Activated naive CD4-positive, alpha-beta T cell (primary cell): ENCODE measurements at places on chromosomes 1 and 21.

DNA sequence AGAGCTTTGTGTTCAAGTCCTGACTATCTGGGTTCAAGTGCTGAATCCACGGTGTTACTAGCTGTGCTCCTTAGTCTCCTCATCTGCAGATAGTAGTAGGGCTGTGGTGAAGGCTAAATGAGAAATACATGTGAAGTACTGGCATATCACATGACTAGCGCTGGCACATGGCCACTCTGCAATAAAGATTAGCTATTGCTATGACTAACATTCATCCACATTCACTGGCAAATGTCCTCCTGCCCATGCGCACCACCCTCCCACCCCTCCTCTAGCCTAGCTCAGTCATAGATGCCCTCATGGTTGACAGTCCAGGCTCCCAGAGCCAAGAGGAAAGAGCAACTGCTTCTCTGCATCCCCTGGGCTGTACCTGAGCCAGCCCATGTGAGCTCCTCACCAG, 8.5 kb upstream of the COL8A2 start:
- no peak for DNase-seq

- DNase-seq: no peak
These were observed 304.9 kb downstream of the HHAT start for GRCh38 chr1:210633636-210634035.

DNA sequence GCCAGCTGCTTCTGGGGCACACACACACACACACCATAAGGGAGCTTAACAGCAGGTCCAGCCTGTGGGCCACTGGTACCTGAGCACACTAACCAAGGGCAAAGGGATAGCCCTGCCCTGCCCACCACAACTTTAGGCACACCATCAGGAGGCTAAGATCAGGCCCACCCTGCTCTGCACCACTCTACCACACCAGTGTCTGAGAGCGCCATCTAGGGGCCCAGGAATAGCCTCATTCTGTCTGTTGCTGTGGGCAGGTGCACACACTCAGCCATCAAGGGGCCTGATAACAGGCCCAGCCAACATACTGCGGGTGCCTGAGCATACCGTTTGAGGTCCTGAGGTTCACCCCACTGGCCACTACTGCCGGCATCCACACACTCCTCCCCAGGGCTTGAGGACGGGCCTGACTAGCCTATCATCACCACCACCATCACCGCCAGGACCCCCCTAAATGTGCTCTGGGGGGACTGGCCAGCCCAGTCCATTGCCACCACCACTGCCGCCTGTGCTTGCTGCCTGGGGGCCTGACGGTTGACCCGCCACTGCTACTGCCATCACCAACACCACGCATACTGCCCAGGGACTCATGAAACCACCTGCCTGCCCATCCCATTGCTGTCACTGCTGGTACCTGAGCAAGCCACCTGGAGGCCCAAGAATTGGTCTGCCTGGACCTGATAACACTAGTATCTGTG, 31.3 kb downstream of the NSL1 start:
- peak; percentile 28 for DNase-seq

GRCh38 chr1:19704247-19705113, 39.8 kb downstream of the HTR6 start:
- DNase-seq: peak; percentile 18

- no peak for DNase-seq
These were observed 5.6 kb downstream of the PDZK1IP1 start for GRCh38 chr1:47184090-47184821.

DNA sequence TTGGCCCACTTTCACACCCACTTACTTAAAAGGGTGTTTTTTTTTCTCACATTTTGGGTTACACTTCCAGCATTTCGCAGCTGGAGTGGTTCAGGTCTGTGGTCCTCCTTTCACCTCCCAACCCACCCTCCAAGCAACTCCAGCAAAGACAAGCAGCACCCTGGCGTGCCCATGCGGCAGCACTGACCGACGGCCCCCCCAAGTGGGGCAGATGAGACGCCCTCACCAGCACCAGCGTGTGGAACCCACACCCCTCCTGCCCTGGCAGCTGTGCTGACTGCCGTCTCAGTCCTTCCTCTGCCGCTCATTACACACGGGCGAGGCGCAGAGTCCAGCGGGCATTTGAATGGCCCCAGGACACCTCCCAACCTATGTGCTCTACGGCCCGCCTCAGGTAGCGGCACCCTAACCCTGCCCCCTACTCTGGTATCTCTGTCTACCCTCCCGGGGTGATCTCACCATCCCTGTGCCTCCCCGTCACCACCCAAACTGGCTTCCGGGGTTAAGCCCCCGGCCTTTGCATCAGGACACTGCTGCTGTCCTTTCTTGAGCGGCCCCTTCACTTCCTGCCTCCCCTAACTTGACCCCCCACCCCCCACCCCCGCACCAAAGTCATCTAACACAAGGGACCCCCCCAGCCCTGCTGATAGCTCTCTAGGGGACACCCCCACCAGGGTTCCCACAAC, 10.9 kb downstream of the LSS start:
- no peak for DNase-seq

DNA sequence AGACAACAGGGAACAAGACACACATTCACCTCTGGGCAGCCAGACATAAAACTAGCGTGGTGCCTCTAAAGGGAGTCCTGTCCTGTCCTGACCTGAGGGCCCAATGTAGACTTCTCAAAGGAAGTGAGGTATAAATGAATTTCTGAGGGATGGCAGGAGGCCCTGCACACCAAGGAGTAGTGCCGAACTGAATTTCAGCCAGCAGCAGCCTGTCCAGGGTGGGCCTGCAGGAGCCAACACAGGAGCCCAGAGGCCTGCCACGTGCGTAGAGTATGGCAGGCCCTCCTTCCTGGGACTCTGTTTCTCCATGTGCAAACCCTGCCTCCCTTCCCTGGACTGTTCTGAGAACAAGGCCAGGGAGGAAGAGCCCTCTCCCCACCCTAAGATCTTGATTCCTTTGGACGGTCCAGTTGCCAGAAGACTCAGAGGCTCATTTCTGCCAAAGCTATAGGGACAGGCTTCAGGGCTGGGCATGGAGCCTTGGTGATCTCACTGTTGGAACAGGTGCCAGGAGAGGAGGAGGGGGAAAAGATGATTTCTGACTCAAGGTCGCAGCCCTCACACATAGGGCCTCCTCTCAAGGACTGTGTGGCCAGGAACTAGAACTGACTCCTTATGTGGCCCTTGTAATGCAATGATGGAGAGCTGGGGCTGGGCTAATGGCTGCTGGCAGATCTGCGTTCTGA, 1.8 kb upstream of the FABP3 start:
- no peak for DNase-seq

GRCh38 chr1:212955098-212955497, 4.8 kb downstream of the VASH2 start:
- no peak for DNase-seq

GRCh38 chr1:1399872-1400575, 889 bp upstream of the CCNL2 start:
- DNase-seq: no peak

DNA sequence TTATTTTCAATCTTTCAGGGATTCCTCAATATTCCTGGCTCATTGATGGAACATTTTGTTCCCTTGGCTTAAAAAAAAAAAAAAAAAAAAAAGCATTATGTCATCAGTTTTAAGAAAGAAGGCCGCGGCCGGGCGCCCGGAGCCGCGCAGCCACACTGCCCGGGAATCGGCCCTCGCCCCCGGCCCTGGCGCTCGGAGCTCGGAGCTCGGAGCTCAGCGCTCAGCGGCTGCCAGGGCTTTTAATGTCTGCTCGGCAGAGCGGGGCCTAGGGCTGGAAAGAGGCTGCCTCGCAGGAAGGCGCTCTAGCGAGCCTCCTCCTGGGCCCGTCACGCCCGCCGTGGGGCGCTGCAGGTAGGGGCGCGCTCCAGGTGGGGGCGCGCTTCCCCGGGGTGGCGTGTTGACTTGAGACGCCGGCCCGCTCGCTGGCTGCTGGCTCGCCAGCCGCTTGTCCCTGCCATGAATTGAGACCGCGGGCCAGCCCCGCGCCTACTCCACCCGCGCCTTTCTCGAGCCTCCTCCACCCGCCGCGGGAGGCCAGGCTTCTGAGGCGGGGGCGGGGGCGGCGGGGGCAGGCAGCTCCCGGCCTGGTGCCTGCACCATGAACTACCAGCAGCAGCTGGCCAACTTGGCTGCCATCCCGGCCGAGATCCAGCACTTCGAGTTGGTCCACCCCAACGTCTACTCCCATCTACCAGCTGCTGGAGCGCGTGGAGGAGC, 5.4 kb upstream of the TDRD5 start:
- no peak for DNase-seq

GRCh38 chr1:9202240-9202870, 32.2 kb upstream of the H6PD start:
- no peak for DNase-seq

DNA sequence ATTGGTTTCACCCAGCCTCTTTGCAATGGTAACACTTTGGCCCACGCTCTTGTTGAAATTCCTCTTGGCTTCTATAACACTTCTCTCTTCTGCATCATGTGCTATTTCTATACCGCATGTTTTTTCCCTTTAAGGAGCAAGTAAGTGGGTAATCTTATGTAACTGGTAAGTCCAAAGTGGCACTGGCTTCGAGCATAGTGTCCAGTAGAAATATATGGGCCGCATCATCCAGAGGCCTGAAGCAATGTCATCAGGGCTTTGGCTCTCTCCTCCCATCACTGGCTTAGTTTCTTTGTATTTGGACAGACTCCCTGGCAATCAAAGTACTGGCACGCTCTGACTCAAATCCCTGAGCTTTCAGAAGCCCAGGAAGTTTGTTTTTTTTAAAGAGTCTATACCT, 17.5 kb downstream of the CHML start:
- DNase-seq: no peak

DNA sequence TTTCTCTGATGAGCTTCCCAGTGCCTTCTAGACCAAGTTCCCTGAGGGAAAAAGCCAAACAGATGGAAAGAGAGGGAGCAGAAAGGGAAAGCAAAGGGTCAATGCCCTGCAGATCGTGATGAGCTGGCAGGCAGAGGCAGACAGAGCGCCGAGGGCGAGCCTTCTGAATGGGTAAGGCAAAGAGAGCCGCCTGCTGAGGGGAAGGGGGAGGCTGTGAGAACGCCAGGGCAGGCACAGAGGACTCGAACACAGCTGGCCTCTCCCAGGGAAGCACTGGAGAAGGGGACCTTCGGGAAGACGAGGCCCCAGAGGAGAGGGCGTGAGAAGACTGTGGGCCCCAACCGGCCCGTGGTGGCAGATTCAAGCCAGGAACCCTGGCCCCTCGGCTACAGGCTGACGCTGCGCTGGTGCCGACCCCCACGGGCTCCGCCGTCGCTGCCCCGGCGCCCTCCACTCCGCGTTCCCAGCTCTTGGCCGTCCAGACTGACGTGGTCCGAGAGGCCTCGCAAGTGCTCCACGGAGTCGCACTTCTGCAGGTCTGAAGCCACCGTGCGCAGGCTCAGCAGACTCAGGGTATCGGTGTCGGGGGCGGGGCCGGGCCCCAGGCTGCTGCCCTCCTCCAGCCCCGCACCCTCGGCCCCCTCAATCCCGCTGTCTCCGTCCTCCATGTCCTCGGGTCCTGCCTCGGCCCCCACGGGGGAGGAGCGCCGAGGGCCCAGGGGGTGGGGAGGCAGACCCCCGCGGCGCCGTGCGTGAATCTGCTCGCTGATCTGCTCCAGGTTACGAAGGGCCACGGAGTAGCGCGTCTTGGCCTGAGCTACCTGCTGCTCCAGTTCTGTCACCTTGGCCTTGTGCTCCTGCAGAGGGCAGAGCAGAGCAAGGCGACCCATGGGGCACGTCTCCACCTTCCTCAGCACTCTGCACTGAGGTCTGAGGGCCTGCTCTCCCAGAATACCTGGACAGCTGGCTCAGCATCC, 13.9 kb downstream of the SH3BP5L start:
- no peak for DNase-seq

DNA sequence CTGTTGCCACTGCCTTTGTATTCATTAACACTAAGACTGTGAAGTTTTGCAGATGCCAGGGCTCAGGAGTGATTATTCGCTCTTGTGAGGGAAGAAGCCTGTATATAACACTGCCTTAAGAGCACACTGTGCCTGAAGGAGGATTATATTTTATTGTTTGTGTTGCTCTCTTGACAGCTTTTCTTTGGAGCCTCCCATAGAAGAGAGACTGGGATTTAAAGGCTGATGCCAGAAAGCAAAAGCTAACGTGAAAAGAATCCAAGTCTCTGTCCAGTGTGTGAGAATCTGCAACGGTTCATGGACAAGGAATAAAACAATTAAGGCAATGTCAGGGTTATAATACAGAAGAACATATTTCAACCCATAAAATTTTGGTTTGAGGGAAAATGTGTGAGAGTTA, 316.8 kb downstream of the NFIA start:
- no peak for DNase-seq

DNA sequence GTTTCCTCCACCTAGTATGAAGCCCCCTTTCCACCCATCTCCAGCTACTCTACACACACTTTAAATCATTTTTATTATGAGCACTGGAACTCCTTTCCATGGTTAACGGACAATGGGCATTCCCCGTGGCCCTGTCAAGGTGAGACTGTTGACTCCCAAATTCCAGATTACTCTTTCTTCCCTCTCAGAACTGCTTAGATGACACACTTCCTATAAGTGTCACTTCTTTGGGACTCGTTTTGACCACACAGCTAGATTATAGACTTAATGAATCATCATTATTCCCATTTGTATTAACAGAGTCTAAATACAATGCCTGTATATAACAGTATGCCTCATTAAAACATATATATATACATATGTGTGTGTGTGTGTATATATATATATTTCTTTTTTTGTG, 215.1 kb downstream of the BRINP3 start:
- no peak for DNase-seq

DNA sequence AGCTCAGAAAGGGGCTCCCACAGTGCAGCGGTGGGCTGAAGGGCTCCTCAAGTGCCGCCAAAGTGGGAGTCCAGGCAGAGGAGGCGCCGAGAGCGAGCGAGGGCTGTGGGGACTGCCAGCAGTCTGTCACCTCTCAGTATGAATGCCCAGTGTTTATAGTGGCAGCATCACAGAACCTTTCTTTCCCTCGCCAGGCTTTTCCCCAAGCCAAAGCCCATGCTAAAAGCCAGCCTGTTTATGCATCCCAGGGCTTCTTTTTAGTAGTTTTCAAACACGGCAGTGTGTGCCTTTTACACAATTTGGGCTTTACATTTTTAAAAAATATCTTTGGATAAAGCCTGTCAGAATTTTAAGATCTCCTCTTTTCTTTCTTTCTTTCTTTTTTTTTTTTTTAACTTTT, 70.6 kb downstream of the CENPF start:
- DNase-seq: no peak

DNA sequence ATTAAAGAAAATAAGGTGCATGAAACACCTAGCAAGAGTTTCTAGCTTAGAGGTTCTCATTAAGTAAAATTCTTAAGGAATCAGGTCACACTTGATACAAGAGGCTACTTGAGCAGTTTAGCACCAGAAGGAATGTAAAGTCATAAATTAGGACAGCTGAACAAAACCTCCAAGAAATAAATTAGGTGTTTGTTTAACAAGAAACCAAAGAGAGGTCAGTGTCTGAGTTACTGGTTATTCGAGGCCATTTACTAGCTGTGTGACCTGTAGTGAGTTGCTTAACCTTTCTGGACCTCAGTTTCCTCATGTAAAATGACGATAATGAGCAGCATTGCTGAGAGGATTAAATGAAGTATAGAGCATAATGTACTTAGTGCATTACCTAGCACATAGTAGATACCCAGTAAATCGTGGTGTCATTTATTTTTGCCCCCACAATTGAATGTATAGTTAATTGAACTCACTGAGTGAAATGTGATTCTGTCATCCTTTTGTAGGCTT, 908 bp upstream of the ELK4 start:
- DNase-seq: no peak

GRCh38 chr21:37711286-37711829, 204.9 kb downstream of the KCNJ6 start:
- no peak for DNase-seq
